ENCODE measurements at places on chromosomes 7 and 10.
A peak's percentile ranks its signal among the peaks of the same experiment; 100 is the strongest.

- DNase-seq: no peak
These were observed 284.7 kb upstream of the SHH start for GRCh38 chr7:156096771-156097538.

DNA sequence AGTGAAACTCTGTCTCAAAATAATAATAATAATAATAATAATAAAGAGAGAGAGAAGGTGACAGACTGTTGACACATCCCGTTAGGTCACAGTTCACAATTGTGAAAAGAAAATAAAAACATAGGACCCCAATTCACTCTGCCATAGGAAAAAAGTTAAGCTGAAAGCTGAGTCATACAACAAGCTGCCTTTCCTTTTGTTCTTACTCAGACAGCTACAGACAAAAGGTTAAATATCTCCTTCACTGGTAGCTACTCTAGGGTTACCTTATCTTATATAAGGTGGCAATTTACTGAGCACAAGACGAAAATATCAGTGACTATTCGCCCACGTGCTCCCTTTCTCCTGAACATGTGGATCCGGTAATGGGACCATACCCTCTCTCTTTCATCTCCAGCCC lies 17.5 kb downstream of the TUBAL3 start:
- DNase-seq: no peak

GRCh38 chr7:29360633-29361625 lies 166.4 kb downstream of the CHN2 start:
- DNase-seq: peak; percentile 22

DNA sequence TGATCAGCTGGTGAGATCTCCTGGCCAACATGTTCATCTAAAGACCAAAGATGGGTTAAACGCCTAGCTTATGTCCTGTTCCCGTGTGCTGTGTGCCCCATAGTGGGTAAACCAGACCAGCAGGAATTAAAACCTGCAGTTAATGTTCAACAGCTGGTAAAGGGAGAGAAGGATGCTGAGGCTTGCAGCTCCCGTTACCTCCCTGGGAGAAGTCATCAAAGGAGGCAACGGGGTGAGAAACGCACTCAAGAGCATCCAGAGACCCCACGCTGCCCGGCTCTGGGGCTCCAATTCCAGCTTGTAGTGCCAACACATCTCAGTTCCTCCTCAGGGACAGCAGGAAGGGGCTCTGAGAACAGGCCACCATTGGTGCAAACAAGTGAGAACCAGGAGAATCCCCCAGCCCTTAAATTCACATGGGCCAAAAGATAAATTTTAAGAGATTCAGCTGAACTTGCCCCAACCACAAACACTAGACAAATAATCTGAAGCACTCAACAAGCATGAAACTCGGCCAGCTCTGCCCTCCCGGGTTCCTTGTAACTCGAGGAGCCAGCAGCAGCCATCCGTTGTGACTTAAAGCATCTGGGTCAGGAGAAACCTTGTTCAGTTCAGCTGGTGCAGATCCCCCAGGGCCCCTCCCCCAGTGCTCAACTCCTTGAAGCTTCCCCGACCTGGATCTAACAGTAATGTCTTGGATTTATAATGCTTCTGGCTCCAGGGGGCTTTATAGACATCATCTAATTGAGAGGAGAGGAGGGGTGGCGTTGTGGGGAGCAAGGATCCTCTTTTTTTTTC lies 29.4 kb downstream of the FAM241B start:
- DNase-seq: peak; percentile 28

DNA sequence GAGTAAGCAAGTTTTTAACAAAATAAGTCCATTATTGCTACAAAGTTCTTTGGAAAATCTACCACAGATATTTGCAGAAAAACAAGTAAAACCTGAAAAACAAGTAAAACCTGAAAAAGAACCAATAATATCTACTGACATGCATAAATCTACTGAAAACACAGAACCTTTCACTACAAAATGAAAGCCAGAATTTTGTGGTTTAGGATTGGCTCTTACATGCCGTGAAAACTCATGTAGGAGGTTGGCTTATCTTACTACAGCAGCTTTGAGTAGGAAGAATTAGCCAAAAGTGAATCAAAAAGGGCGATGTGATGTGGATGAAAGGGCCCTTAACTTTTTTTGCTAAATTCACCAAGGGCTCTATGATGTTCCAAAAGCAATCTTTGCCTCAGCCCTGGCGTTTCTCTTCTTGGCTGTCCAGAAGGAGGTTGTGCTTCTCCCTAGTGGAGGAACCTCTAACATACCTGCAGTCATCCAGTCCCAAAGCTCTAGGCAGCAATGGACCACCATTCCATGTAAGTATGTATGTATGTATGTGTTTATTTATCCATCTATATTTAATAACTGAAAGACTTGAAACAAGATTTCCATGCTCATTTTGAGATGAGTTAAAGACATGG lies 93.5 kb upstream of the ZNF804B start:
- DNase-seq: no peak

GRCh38 chr7:1520539-1521234 lies 9.8 kb upstream of the MAFK start:
- no peak for DNase-seq
